Left renal pelvis (tissue), 4 donors: ENCODE measurements at places on chromosomes 7 and 10.

- DNase-seq: no peak
Observed at GRCh38 chr7:120060281-120060680, 212.7 kb upstream of the KCND2 start.

DNA sequence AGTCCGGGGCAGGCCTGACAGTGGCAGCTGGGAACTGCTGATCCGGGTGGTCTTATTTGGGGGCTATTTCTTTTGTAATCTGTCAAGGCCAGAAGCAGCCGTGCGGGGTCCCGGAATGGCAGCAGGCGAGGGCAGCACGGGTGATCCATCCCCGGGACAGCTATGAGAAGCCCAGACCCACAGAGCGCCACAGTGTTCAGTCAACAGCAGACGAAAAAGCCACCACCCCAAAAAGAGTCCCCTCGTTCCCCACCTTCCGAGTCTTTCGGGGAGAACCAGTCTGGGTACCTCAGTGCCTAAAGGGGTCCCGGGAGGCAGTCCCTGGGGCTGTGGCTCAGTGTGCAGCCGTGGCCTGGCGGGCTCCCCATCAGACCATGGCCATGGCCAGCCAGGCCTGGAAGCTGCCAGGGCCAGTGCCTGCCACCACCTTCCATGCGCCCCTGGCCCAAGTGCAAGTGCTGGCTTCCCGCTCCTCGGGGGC, 125.1 kb upstream of the KCTD7 start:
- no peak for DNase-seq

GRCh38 chr7:34158368-34159153, 253.2 kb downstream of the BMPER start:
- no peak for DNase-seq

- no peak for DNase-seq
Observed at GRCh38 chr7:14628516-14628915, 274.0 kb downstream of the DGKB start.

- no peak for DNase-seq
Observed at GRCh38 chr10:116627386-116627933, 6.7 kb downstream of the PNLIPRP2 start.

- DNase-seq: no peak
Observed at GRCh38 chr10:71229726-71230655, 17.6 kb downstream of the UNC5B start.

DNA sequence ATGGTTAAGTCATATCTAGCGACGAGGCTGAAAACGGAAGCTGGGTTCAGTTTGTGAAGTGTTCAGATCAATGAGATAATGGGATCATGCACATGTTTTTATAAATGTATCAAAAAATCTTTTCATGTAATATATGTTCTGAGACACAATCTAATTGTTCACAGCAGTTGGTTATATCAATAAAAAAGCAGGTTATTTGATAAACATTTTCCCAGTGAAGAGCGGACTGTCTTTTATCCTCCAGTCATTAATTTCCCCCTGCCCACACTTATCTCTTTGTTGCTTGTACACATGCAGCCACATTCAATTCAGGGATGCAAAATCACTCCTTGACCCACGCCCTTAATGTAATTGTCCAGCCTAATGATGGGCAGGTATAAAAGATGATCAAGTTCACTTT, 563.1 kb downstream of the INHBA start:
- DNase-seq: no peak

- no peak for DNase-seq
Observed at GRCh38 chr7:49778731-49779270, 5.4 kb downstream of the VWC2 start.

DNA sequence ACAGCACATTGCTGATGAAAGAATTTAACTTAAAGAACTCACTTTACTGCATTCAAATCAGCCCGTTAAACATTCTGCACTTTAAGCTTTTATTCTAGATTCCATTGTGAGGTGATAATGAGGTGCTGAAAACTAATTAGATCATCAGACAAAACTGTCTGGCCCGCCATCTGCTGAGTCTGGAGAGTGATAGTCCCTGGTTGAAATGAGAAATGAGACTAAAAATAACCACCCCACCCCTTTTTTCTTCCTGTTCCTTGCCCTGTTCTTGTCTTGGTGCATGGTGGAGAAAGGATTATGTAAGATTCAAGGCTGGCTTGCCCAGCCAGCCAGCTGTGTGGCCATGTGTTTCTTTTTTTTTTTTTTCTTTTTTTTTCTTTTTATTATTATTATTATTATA, 277.0 kb upstream of the COBL start:
- no peak for DNase-seq

DNA sequence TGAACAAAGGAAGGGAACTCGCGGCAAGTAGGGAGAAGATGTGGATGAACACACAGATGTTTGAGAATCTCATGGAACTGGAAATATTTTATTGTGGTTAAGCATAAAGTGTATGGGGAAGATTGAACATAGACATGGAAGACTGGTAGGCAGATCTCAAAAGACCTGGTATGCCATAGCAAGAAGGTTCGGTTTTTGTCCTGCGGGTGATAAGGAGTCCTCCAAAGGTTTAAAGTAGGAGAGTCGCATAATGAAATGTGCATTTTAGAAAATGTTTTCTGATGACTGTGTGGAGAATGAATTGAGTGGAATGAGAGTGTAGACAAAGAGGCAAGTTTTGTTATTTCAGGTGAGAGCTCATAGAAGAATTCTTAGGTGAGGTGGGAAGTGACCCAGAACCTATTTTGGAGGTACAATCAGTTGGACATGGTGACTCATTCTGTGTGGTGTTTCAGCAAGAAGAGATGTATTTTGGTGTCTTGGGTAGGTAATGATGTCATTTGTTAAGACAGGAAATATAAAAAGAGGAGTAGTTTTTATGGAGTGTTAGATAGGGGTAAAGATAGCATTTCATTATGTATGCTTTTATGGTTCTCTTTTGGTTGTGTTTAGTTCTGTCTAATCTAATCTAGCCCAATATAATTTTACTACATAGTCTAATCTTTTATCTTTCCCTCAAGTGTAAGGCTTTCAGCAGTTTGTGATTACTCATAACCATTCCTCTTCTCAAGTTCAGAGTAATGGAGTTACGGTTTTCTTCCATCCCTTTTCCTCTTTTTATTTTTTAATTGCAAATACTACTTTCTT, 239.2 kb downstream of the EXOC4 start:
- no peak for DNase-seq

- DNase-seq: no peak
Observed at GRCh38 chr7:42833411-42833810, 78.5 kb downstream of the C7orf25 start.

- no peak for DNase-seq
Observed at GRCh38 chr7:102432442-102433218, 745 bp upstream of the ORAI2 start.
